ENCODE measurements at places on chromosomes 5 and 9.
A peak's percentile ranks its signal among the peaks of the same experiment; 100 is the strongest.

DNA sequence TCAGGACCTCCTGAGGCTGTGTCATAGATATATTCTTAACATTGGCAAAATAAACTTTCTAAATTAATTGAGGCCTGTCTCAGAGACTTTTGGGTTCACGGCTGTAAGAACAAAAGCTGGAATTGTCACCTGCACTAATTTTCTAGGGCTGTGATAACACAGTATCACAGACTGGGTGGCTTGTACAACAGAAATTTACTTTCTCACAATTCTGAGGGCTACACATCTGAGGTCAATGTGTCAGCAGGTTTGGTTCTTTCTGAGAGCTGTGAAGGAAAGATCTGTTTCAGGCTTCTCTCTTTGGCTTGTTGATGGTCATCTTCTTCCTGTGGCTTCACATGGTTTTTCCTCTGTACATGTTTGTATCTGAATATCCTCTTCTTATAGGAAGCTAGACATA lies 29.2 kb upstream of the NFIL3 start:
- DNase-seq = no peak

DNA sequence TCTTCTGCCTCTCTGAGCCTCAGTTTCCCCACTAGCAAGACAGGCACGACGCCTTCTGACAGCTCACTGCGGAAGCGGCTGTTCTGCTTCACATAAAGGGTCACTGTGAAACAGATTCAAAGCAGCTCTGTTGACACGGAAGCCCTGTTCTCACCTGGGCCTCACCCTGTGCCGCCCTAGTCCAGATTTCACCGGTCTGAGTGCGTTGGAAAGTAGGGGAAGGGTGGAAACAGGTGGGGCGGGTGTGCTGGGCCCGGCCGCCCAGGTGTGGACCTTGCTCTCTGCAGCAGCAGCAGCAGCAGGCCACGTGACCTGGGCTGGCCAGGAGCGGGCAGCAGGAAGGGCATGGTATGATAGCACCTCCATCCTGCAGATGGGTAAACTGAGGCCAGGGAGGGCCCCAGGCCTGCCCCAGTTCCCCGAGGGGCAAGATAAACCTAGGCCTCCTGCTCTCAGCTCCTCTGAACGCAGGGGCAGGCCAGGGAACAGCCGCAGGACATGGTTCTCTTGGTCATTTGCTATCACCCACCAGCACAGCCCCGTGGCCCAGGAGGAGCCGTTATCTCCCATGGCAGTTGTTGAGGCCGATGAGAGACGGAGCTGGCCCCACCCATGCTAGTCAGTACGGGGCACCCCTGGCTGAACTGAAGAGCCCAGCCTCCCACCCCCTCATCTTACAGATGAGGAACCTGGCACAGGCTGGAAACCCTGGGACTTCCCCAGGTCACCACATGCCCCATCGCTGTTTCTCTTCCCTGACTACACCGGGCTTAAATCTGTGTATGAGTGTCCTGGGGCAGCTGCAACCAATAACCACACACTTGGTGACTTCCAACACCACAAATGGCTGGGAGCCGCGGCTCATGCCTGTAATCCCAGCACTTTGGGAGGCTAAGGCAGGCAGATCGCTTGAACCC lies 12.1 kb downstream of the PTGES2 start:
- DNase-seq = no peak

GRCh38 chr5:136056771-136057335 lies 28.1 kb downstream of the TGFBI start:
- DNase-seq = no peak

GRCh38 chr9:86943201-86944113 lies 3.8 kb downstream of the GAS1 start:
- DNase-seq = no peak

GRCh38 chr5:134525683-134526482 lies 413 bp downstream of the JADE2 start:
- DNase-seq = peak; percentile 45

DNA sequence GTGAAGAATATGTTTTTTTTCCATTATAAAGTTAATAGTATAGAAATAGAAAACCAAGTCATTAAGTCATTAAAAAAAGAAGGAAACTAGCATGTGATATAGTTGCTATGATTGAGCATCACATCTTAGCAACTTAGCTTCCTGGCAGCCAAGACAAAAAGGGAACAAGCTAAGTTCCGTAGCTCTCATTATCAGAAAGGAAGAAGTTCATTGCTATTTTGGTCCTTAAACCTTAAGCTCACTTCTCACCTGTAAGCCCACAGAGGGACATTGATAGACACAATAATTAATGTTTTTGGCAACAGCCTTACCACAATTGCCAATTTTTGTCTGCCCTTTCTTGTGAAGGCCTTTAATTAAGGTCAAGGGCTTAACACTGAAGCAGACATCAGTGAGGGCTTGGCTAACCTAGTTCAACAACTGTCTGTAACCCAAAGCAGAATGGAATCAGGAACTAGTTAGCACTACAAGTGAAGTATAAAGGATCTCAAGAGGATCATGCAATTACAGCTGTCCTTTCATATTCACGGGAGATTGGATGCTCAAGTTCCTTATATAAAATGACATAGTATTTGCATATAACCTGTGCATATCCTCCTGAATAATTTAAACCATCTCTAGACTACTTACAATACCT lies 24.0 kb upstream of the KLF4 start:
- no peak for DNase-seq

GRCh38 chr5:22852807-22853660 lies at the start of gene CDH12:
TSS of gene CDH12 (minus strand) at chr5:22853344.
- no peak for DNase-seq

- no peak for DNase-seq
Measured at GRCh38 chr9:16753256-16753655, 117.2 kb downstream of the BNC2 start.

GRCh38 chr9:37037503-37038301 lies 3.6 kb upstream of the PAX5 start:
- no peak for DNase-seq

DNA sequence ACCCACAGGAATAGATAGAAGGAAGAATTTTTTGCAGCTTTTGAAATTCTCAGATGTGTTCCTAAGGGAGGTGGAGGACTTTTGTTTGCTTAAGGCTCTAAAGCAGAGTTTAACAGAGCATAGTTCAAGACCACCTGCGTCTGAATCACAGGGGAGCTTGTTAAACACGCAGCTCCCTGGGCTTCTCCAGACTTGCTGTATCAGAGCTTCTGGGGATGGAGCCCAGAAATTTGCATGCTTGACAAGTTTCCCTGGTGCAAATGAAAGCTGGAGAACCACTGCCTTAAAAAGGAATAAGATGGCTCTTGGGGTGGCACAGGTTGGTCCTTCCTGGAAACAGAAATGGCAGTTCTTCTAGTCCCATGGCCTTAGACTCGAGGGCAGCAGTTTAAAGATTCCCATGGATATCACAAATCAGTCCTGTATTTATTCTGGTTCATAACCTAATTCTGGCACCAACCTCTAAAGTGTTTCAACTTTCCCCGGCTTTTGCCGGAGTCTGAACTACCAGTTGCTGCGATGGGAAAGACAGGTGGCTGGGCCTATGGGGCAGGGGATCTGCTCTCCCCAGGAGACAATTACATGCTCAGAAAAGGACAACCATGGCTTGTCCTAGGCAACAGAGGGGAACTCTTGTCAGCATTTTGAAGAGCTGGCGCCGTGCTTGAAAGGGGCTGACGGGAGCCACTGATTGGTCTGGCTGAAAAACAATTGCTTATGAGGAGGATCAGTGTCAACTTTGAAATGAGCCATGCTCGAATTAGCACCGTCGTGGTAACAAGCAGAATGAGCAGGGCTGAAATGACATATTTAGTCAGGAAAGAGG lies 599.6 kb downstream of the CCDC171 start:
- DNase-seq = no peak

- no peak for DNase-seq
Measured at GRCh38 chr5:169294621-169295020, 6.3 kb downstream of the SLIT3 start.

DNA sequence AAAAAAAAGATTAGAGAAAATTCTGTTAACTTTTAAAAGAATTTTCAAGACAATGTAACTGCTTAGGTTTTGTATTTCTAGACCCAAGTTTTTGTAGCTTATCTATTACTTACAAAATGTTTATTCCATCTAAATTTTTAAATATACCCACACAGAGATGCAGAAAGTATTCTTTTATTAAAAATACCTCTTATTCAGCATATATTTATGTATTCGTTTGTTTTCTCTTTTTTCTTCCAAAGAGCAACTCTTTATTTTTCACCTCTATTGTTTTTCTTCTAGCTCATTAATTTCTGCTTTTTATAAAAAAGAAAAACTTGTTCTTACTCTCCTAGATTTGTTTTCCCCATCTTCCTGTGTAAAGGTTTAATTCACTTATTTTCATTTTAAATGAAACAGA lies 180.3 kb downstream of the ZDHHC21 start:
- no peak for DNase-seq

- DNase-seq = no peak
Measured at GRCh38 chr5:132001647-132002561, 9.6 kb downstream of the ACSL6 start.

- no peak for DNase-seq
Measured at GRCh38 chr9:133979273-133979920, 12.7 kb downstream of the VAV2 start.

DNA sequence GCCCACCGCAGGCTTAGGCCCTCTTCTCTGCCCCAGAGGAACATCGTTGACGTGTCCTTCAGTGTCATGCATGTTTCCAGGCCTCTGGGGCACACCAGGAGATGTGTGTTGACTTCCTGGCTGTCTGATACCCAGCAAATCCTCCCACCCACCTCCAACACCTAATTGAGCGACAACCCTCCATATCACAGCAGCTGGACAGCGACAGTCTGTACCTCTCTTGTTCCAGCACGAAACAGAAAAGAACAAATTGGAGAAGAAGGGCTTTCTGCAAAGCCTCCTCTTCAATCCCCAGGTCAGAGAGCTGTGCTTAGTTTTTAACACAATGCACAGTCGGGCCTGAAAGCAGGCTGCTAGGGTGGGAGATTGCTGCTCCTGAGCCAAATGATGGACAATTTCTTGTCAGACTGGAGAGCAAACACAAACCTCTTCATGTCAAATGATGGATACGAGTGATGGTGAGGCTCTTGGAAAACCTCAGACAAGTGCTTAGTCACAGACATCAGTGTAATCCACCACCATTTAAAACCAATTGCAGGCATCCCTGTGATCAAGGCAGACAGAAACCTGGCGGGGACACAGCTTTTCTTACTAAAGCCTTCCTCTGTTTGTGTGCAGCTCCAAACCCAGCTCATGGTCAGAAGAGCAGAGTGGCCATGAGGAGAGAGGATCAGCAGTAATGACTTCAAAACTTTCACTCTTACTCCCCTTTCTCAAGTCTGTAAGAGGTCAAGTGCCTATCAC lies 110.6 kb downstream of the EBF1 start:
- DNase-seq = no peak

GRCh38 chr9:37752642-37753488 lies 740 bp upstream of the TRMT10B start:
- no peak for DNase-seq

All from stimulated activated CD4-positive, alpha-beta T cell treated with anti-CD3 and anti-CD28 coated beads, Interleukin-2, amount 100 ng/mL, for 48 hours (primary cell).